ENCODE measurements at places on chromosomes 2 and 18. TPM values are rescaled to one million over a fixed set of nuclear protein-coding genes. Genes with fewer than 3 reads are reported as not detected.

DNA sequence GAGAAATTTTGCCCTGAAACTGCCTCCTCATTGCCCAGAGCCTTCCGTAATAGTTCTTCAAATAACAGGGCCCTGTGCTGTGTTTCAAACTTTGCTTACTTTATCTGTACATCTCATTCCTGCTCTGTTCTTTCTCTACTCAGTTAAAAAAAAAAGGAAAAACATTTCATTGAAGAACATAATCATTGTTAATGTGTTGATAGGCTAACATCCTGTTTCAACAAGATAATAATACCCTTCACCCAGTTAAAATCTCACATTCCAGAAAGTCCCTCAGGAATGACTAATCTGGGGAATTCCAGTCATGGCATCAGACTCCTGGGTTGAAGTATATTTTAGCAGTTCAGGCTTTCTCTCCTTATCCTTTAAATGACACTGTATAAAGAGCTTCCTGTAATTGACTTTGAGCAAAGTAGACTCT, 45.6 kb upstream of the ITGAV start:
- DNase-seq, result no peak

- no peak for DNase-seq
Measured at GRCh38 chr2:231640641-231641111, 48.0 kb downstream of the TEX44 start.

DNA sequence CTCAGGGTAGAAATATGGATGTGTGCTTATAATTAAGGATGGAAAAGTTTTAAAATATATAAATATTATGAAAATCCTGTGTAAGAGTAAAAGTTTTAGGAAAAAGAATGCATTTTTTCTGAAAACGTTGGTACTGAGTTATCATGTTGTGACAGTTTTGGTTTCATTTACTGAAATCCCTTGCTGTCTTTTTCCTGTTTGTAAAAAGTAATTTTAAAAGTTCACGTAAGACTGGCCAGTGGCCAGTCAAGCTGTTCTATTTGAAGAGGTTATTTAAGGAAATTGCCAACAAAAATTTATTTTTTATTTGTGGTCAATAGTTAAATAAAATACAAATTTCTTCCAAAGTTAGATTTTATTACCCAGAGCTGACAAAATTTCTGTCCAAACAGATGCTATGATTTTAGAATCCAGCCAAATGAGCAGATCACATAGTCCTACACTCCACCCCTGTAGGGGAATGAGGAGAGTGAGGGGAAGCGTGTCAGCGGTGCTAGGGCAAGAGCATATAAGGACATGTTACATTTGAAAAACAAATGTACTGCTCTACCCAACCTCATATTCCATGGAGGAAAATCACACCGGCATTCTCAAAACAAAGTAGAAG, 297.8 kb upstream of the TFPI start:
- no peak for DNase-seq

GRCh38 chr2:37837628-37838328, 87.3 kb upstream of the RMDN2 start:
- no peak for DNase-seq

- no peak for DNase-seq
Measured at GRCh38 chr2:72925328-72925943, 8.1 kb downstream of the EMX1 start.

DNA sequence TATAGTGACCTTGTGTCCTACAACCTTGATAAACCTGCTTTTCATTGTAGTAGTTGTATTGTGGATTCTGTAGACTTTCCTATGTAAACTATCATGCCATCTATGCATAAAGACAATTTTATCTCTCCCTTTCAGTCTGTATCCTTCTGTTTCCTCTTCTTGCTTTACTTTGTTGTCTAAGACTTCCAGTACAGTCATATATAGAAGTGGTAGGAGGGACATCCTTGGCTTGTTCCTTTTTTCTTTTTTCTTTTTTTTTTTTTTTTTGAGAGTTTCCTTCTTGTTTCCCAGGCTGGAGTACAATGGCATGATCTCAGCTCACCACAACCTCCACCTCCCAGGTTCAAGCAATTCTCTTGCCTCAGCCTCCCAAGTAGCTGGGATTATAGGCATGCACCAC, 39.7 kb downstream of the UBE2F start:
- no peak for DNase-seq

- DNase-seq, result no peak
Measured at GRCh38 chr2:214192711-214193110, 218.1 kb upstream of the VWC2L start.

DNA sequence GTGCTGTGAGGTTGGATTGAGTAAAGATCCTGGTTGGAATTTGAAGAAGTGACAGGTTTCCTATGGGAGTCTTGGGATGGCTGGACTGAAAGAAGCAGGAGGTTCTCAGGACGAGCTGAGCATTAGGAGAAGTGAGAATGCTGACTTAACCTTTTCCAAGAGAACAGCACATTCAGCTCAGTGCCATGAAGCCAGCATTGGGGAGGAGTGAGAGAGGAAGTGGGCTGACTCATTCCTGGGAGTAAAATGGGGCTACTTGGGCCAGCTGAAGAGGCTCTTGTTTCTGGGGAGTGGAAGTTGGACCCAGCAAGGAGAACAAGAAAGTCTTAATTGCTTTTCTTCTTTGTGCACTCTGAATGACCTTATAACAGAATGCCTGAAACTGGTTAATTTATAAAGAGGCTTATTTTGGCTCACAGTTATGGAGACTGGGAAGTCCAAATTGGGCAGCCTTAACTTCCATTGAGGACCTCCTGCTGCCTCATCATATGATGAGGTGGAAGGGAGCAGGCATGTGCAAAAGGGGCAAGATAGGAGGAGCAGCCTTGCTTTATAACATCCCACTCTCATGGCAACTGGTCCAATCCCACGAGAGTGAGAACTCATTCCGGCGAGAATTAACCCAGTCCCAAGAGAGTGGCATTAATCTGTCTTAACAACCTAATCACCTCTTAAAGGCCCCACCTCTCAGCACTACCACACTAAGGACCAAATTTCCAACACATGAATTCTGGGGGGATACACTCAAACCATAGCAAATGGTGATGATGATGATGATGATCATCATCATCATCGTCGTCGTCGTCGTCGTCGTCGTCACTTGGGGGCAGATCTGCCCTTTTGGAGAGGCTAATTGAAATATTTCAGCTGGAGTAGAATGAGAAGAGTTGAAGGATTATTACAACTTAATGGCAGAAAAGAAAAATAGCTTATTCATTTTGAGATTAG, 26.1 kb downstream of the DGUOK start:
- no peak for DNase-seq

- no peak for DNase-seq
Measured at GRCh38 chr18:47422524-47422923, 171.1 kb upstream of the SKOR2 start.

DNA sequence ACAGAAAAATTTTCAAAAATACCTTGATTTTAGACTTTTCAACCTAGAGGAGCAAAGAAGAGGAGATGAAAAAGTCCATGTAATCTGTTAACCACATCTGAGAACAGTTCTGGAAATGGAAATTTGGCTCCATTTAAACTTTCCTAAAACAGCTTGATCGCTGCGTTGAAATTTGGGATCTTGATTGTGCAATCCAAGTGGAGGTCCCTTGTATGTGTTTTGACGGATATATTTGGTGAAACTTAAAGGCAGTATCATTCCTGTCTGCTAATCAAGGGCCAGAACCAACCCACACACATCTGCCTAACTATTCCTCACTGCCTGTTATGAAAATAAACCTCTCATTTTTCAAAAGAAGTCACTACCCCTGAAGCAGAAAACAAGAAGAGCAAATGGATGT, 46.6 kb downstream of the SPATS2L start:
- no peak for DNase-seq

- no peak for DNase-seq
Measured at GRCh38 chr2:236643480-236643879, 73.9 kb downstream of the ACKR3 start.

GRCh38 chr18:27652480-27653121, 467.5 kb upstream of the CHST9 start:
- DNase-seq, result no peak

DNA sequence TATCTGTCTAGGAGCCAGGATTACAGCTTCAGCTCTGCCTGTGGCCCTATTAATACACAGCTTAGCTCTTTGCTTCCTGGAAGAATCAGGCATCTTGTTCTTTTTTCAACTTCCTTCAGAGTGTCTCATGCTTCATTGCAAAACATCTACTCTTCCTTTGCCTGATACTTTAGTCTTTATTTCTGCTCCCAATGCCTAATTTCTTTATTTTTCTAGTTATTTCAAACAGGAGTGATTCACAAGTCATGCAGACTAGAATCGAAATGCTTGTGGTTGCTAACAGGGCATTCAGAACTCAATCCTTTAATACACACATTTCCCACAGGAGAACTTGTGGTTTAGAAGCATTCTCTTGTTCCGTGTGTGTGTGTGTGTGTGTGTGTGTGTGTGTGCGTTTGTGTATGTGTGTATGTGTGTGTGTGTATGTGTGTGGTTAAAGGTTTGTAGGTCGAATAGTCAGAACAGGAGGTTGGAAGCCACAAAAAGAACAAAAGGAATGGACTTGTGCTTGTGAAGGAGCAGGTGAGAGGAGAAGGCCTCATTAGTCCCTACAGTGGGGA, 28.3 kb upstream of the INSIG2 start:
- DNase-seq, result no peak

GRCh38 chr18:46448347-46448746, 208.7 kb downstream of the LOXHD1 start:
- DNase-seq, result no peak

DNA sequence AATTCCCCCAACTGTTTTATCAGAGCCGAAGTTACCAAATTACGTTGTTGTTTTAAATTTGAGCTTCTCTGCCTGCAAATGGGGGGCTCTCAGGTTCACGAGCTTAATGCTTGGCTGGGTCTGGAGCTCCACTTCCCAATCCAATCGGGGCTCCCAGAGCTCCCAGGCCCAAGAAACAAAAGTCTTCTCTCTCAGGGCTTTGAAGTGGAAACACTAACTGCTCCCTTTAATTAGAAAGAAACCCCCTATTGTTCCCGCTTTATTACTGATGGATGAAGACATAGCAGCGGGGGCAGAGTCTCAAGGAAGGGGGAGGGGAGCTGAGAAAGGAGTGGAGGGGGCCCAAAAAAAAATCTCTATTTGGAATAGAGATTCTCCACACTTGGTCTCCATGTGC, 15.6 kb upstream of the PKDCC start:
- DNase-seq, result no peak

DNA sequence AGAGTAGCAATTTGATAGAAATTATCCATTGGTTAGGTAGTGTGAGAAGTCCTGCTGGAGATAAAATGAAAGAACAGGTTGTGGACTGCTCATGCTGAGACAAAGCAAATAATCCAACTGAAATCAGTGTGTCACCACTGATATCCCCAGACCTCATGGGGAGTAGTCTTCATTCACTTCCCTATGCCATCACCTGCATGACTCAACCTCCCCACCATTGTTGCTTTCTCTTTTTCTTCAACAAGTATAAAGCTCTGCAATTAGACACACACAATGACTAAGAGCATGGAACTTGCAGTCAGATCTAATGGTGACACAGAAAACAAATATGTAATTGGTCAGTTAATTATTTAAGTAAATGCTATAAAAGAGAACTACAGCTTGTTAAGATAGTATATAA, 475.3 kb downstream of the RIT2 start:
- no peak for DNase-seq

- DNase-seq, result no peak
Measured at GRCh38 chr18:32425466-32425865, 45.2 kb downstream of the GAREM1 start.

DNA sequence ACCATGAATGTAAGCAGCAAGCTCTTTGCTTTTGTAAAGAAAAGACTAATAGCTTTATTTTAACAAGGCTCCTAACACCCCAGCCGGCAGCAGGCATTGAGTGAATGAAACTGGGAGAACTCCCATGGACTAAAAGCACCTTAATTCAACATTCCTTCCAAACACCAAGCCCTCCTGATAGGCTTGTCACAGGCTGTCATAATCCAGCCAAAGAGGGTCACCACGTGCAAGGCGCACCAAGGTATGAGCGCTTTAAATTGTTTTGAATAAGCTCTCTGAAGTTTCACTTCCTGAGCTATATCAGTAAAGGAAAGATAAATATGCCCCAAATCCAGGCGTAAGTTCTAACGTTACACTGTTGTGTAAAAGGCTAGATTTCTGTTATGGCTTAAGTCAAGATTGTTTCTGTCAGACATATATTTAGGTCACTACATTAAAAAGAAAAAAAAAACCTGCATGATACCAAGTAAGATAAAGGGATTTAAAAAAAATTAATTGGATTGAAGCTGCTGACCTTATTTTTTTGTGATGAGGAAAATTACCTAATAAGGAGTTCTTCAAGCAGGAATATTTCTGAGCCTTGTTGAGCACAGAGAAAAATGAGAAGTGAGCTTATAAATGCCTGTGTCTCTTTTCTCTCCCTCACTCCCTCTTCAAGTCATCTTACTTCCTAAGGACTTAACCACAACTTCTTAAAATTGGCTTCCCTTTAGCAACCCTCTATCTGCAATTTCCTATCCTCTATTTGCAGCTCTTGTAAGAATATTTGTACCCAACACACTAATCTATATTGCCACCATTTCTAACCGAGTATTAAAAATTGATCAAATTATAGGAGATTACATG, 136.1 kb upstream of the NRP2 start:
- no peak for DNase-seq

GRCh38 chr18:45103319-45104048, 422.8 kb downstream of the SETBP1 start:
- no peak for DNase-seq

- DNase-seq, result no peak
Measured at GRCh38 chr2:133951209-133951608, 302.7 kb upstream of the MGAT5 start.

DNA sequence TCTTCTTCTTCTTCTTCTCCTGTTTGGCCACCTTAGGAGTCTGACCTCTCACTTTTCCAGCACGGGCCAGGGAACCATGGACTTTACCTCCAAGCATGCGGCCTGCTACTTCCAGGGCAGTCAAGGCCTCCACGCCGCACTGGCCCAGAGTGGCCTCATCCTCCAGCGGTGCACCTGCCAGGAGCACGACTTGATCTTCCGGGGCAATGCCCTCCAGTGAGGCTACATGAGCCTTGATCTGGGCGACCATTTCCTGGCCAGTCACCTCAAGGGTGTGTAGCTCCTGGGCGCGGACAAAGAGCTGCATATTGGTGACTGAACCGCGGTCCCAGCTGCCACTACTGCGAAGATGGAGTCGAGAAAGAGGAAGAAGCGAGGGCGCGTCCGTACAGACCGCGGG, 67.1 kb downstream of the DIPK1C start:
- DNase-seq, result no peak

GRCh38 chr2:112660138-112660537, 14.4 kb downstream of the SLC20A1 start:
- no peak for DNase-seq

The RAD51AP2 gene
- not detected for total RNA-seq

The SCLY gene
- 7.3 TPM for total RNA-seq

The IFT172 gene
- 40.5 TPM for total RNA-seq

The ABCG8 gene
- 0.16 TPM for total RNA-seq

The UGT1A5 gene
- not detected for total RNA-seq

The SPHKAP gene
- not detected for total RNA-seq

The GREB1 gene
- total RNA-seq, result 1.9 TPM

The TMEM169 gene
- total RNA-seq, result 0.36 TPM

The UBXN4 gene
- 77.3 TPM for total RNA-seq
